ENCODE measurements at places on chromosomes 2 and 18.

DNA sequence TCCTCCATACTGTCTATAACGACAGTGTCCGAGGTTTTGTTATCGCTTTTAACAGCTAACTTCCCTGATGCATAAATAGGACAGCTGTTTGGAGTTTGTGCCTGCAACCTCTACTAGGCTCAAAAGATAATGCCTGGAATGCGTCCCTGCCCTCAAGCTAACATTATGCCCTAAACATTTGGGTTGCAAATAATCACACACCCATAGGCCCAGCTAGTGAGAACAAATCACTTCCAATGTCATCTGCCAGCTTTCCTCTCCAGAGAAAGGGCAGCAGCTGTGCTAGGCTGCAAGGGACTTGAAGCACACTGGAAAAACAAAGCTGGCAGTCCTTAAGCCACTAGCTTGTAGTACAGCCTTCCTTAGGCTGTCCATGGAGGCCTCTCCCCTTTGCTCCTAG is 201.8 kb upstream of the LYPD1 start:
- no peak for DNase-seq

- DNase-seq = no peak
These were observed 3.2 kb downstream of the KLHL14 start for GRCh38 chr18:32769586-32770053.

DNA sequence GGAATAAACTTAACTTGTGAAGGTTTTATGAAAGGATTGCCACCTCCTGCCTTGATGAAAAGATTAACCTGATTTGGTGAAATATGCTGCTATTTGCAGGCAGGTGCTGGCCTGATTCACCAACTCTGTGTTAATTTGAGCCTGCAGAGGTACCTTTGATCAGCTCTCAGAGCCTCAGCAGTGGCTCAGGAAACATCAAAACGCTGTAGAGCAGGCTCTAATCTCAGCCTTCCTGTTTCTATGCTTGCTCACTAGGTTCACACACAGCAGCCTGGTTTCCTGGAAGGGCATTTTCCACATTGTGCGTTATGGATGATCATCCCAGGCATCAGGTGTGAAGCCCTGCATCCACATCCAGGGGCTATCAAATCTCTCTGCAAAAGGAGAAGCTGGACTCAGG is 16.9 kb downstream of the TGIF1 start:
- DNase-seq = no peak

DNA sequence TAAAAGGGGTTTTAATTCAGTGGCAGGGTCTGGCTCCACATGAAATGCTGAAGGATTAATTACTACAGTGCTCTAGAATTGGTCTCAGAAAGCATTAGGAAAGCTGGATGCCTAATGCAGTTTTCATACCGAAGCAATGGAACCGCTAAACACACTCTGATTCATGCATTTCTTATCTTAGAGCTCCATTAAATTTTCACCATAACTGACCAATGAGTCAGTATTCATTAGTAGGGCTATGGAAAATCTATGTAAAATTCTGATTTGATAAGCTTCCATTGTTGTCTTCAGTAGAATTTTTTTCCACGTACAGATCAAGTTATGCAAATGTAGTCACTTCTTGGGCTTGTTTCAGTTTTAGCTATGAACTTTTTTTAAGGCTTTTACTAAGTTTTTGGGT is 359.9 kb downstream of the ARHGAP15 start:
- DNase-seq = no peak

GRCh38 chr18:37179384-37179783 is 350.5 kb downstream of the KIAA1328 start:
- no peak for DNase-seq

DNA sequence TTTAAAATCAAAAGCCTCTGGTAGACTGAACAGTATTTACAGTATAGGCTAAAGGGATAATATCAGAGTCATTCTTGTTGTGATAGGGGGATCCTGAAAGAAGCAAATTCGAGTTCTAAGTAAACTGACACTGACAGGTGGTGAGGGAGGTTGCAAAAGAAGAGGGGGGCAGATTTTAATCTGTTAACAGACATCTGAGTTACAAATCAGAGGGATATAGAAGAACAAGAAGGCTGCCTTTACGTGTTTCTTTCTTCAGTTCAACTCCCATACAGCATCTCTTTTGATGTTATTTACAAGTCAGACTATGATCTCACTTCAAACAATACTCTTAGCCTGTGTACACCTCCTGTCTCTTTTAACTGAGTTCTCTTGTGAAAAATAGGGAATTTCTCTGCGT is 16.3 kb upstream of the ITGA4 start:
- DNase-seq = no peak

DNA sequence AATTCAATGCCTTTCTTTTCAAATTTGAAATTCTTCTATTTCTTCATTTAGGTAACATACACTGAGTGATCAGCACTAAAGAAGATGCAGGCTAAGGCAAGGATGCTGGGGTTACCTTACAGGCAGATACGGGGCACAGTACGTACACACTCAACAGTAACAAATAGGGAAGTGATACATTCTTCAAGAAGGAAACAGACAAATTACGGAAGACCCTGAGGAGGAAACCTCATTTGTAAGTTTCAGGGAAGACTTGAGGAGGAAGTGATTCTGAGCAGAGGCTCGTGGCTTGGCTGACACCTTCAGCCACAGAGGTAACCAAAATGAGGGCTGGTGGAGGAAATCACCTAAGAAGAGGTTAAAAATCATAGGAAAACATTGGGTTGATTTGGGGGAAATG is 1108.3 kb upstream of the KLHL29 start:
- no peak for DNase-seq

DNA sequence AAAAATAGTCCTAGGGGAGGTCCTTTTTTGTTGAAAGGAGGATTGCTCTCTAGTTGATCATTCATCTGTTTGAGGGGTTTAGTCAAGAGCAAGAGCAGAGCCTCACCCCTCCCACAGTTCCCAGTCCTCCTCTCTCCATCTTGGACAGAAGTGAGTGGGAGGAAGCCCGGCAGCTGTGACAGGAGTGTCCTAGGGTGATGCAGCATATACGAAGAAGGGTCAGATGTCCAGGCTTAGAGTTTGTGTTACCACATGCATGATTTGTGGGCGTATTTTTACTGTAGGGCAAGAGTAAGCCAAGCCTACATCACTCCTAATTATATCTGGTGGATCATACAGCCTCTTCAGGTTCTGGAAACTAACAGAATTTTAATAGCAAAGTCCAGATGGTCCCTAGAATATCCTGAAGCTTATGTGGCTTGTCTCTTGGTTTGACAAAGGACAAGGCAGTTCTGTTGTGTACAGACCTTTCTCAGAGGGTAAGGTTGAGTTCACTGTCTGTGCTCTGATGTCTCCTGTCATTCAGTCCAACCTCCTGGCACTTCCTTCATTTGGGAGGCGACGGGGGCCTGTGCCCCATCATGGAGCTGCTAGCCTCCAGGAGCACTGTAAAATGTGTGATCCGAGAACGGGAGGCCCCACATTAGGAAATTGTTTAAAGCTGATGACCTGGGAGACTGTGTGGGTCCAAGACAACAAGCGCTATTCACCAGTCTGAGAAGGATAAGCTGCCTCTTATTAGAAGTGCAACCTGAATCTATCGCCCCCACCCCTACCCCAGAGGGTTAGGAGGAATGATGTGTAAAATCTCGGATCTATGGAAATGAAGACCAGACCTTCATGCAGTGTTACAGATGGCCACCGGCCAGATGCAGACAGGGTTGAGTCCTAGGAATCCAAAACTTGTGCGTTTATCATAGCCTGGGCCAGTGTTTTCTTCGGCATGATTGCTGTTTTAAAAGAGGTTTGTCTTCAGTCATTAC is 6.9 kb downstream of the CEP68 start:
- no peak for DNase-seq

- no peak for DNase-seq
These were observed 314.7 kb upstream of the SPRED2 start for GRCh38 chr2:65746931-65747675.

DNA sequence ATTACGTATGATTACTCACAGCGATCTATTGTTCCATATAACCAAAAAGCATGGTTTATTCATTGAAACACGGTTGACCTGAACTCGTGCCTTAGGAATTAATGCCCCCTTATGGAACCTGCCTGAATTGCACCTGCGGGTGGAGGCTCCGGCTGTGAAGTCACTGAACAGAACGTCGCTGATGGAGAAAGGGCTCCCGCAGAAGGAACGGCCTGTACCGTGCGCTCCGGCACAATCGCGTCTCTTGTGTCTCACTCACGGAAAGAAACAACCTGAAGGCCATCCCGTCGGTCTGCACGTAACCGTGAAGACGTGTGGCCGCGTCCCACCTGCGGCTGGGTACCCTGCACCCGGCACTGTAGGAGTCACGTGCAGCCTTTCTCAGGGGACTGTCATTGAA is 133.1 kb downstream of the NFATC1 start:
- peak; percentile 67 for DNase-seq

GRCh38 chr2:35788543-35788942 is 567.0 kb upstream of the CRIM1 start:
- DNase-seq = no peak

DNA sequence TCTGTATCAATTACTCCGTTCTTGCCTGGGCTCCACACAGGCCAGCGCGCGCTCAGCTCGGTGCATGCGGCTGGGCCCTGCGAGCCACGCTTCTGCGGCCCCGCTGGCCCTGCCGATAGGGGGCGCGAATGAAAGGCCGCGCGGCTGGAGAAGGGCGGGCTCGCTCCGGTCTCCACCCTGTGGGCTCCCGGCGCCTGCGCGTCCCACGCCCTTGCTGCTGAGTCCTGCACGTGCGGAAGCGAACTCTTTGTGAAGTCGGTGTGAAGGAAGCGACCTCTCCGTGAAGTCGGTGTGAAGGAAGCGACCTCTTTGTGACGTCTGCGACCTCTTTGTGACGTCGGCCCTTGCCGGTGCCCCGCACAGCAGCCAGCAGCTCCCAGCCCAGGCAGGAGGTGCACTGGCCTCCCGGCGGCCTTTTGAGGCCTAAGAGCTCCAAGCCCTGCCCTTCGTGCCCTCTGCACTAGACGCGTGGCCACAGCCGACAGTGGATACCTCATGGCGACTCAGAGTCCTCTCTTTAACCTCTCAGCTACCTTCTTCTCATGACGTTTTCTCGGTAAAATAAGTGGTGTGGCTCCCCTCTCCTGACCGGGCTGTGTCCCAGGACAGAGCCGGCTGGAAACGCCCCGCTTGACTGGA is 391.9 kb upstream of the RAB6C start:
- DNase-seq = no peak

DNA sequence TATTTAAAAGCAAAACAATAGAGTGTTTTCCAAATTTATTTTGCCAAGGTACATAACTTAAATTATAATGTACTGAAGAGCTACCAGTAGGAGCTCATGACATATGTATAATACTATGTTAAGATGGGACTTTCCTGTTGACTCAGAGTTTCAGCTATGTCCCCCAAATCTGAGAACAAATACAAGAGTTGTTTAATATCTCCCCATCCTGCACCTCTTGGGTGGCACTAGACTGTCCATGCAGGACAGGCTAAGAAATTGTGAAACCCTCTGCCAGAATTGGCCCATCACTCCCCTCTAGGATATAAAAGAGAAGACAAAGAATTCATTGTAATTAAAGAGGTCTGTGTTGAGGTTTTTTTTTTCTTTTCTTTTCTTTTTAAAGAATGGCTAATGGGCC is 21.7 kb upstream of the CTAGE1 start:
- DNase-seq = no peak

GRCh38 chr2:104473546-104473945 is 380.4 kb upstream of the POU3F3 start:
- no peak for DNase-seq

DNA sequence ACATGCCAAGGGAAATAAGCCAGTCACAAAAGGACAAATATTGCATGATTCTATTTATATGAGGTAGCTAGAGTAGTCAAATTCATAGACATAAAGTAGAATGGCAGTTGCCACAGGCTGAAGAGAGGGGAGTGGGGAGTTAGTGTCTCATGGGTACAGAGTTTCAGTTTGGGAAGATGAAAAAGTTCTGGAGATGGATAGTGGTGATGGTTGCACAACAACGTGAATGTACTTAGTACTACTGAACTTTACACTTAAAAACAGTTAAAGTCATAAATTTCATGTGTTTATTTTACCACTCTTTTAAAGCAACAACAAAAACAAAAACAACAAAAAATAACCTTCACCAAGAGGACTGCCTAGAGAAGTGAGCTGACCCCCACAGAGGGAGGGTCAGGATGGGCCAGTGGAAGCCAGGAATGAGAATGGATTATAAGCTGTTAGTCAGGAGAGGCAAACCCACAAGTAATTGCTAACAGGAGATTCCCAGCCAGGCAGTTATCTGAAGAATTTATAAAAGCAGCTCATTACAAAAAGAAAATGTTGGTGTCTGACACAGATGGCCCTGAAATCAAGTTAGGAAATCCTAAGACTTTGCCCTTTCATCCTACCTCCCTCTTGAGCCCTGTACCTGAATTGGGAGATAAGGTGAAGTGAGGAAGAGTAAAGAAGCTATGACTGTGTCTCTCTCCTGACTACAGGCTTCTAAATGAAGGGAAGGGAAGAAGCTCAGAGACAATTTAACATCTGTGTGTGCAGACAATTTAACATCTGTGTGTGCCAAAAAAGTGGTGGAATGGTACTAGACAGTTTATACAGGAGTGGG is 263.4 kb downstream of the PDE11A start:
- no peak for DNase-seq

DNA sequence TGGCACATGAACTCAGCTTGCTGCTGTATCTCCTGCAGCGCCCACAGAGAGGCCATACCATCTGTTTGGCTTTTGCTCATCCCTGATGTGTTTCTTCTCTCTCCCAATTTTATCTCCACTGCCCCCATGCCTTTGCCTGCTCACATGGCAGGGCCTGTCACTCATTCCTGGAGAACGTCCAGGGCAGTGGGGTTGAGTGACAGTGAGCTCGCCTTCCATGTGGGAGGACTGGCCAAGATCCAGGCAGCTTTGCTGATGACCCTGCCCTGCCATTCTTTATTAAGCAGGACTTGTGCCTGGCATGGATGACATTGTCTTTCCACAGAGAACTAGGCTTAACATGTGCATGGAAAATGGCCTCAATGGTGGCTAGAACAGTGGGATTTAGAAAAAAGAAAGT is 230.5 kb upstream of the THSD7B start:
- no peak for DNase-seq

GRCh38 chr18:66587430-66587829 is 16.5 kb downstream of the CDH19 start:
- DNase-seq = no peak

GRCh38 chr2:152320814-152321213 is 14.2 kb upstream of the FMNL2 start:
- DNase-seq = no peak

DNA sequence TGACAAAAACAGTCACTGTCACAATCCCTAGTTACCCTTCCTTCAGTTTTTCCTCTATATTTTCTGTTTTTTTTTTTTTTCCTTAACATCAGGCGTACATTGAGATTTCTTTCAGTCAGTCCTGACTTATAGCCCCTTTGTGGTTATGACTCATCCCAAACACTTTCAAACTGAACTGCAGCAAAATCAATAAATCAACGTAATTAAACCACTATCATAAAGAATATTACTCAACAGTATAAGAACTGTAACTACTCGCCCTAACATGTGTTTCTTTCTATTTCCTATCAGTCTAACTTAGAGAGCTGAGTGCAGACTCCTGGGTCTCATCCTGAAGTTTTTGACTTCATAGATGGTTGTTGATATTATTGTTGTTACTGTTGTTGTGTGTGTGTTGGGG is 523.5 kb downstream of the LRRTM4 start:
- no peak for DNase-seq

All from central memory CD4-positive, alpha-beta T cell (primary cell).